ENCODE measurements at places on chromosomes 11 and 22.

DNA sequence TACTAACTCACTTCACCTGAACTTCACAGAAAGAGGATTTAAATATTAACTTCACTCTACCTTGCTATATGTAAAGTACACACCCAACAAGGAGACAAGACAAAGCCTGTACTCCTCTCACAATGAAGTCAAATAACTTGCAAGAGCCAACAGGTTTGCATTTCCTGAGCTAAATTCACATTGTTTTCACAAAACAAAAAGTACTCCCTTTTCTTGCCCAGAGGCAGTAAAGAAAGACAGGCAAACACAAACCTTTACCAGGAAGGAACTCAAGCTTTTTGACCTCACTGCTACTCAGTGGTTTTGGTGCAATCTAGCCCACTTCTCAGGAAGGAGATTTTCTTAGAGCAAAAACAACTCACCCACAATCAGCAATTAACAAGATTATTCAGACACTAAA, 15.7 kb downstream of the USP28 start:
- DNase-seq, result peak; percentile 38

GRCh38 chr11:48107188-48107704, 109.4 kb upstream of the OR4B1 start:
- peak; percentile 82 for DNase-seq

- DNase-seq, result no peak
These were observed 2.6 kb downstream of the ANO1 start for GRCh38 chr11:70080763-70081162.

- DNase-seq, result no peak
These were observed 101.3 kb downstream of the TBC1D22A start for GRCh38 chr22:46863794-46864193.

DNA sequence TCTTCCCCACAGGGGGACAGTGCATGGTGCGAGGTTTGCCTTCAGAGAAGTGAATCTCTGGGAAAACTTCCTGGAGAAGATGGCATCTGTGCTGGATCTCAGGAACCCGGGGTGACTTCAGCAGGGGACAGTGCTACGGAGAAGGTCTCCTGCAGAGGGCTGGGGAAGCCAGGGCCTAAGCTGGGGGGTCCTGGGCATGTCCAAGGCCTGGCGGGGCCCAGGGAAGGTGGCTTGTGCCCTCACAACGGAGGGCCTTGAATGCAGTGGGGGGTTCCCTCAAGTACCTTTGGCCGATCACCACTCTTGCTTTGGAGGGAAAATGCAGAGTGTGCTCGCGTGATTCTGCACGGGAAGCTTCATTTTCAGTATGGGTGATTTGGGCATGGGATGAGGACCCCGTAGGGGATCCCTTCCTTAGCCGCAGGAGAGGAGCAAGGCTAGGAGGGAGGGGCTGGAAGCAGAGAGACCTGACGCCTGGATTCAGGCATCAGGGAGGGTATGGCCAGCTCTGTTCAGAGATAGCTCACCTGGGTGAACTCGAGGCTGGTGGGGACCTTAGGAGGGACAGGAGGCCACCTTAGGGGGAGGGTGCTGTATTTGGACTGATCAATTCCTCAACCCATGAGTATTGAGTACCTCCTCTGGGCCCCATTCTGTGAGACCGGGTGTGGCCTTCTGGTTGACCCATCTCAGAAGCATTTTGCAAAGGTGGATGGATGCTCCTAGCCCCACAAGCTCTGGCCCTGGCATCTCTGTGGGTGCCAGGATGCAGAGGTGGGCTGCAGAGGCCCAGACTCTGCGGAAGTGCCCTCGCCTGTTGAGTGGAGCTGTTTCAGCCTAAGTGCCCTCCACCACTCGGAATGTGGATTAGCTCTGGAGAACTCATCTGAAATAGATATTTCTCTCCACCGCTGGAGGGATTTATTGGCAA, 529.4 kb downstream of the TBC1D22A start:
- DNase-seq, result no peak

DNA sequence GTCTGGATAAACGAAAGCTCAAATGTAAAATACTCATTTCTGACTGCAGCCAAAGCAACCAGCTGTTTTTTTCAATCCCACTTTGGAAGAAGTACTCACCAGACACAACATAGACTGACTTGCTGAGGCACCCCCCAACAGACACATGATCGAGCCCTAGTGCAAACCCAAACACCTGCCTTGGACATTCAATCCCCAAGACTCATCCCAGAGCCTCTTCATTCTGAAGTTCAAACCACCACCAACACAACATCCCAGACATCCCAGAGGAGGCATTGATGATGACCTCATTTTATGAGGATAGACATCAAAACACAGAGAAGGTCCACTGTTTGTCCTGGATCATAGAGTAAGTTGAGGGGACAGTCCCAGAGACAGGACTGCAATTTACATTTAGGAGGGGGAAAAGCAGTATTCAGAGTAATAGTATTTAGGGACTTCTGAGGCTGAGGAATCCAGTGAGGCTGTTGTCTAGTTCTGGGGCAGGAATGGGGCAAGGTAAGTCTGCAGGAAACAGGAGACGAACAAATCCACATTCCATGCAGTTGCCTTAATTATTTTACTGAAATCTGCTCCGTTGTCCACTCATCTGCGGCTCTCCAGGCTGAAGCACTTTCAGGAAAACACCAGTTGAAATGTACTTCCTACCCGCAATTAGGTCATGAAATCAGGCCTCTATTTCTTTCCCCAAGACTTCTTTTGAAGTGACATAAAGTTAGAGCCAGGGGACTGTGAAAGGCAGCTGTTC, 54.8 kb downstream of the CLPB start:
- DNase-seq, result no peak

Data from GM12865 (cell line).